ENCODE measurements at places on chromosomes 3 and 15. TPM values are rescaled to one million over a fixed set of nuclear protein-coding genes. Genes with fewer than 3 reads are reported as not detected.

The INSYN1 gene
- 0.49 TPM for polyA plus RNA-seq

The ZNF620 gene
- 0.48 TPM for polyA plus RNA-seq

- peaks cover 13% of the 10 kb centered on the region for H3K4me1 ChIP-seq
- peak; percentile 78 for DNase-seq
- no peaks in the 10 kb centered on the region for H3K36me3 ChIP-seq
- H3K27me3 ChIP-seq: no peaks in the 10 kb centered on the region
Observed at GRCh38 chr15:48965972-48966371, 2.3 kb upstream of the SHC4 start.

- H3K27ac ChIP-seq: no peak overlapping the region
- no peaks in the 10 kb centered on the region for H3K27me3 ChIP-seq
- no peak overlapping the region for H3K4me3 ChIP-seq
Observed at GRCh38 chr3:170476291-170476690, 57.6 kb downstream of the CLDN11 start.

DNA sequence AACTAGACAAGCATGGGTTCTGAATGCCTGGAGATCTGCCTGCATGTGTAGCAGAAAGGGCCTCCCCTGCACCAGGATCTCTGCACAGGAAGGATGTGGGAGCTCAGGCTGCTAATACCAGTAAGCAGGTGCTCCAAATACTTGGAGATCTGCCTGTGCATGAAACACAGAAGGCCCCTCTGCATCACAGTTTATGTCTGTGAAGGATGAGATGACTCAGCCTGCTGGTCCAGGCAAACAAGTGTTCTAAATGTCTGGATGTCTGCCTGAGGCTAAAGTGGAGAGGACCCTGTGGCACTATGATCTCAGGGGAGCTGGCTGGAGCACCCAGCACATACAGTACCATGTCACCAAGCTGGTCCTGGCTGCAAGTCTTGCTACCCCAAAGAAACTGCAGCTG, 678.8 kb downstream of the MCTP2 start:
- no peak overlapping the region for H3K4me3 ChIP-seq
- H3K27ac ChIP-seq: no peak overlapping the region
- no peaks in the 10 kb centered on the region for H3K36me3 ChIP-seq
- H3K27me3 ChIP-seq: no peaks in the 10 kb centered on the region
- no peaks in the 10 kb centered on the region for H3K4me1 ChIP-seq

DNA sequence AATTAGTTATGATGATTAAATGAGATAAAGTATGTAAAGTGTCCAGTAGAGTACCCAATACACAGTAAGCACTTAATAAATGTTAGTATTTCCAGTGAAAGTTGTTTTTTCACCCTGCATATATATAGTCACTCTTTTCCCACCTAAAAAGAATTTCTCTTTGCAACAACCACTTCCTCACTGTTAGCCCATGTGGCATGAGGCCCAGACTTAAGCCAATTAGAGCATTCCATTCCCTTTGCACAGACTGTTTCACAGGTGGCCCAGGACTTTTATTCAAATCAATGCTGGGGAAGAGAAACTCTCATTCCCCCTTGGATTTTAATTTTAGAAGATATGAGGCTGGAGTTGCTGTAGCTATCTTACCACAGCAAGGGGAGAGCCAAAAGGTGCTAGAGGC, 3.7 kb downstream of the IFT80 start:
- no peaks in the 10 kb centered on the region for H3K36me3 ChIP-seq
- peaks cover 3% of the 10 kb centered on the region for H3K4me1 ChIP-seq
- H3K4me3 ChIP-seq: no peak overlapping the region
- H3K27me3 ChIP-seq: no peaks in the 10 kb centered on the region
- H3K27ac ChIP-seq: no peak overlapping the region
- peak; percentile 85 for DNase-seq

DNA sequence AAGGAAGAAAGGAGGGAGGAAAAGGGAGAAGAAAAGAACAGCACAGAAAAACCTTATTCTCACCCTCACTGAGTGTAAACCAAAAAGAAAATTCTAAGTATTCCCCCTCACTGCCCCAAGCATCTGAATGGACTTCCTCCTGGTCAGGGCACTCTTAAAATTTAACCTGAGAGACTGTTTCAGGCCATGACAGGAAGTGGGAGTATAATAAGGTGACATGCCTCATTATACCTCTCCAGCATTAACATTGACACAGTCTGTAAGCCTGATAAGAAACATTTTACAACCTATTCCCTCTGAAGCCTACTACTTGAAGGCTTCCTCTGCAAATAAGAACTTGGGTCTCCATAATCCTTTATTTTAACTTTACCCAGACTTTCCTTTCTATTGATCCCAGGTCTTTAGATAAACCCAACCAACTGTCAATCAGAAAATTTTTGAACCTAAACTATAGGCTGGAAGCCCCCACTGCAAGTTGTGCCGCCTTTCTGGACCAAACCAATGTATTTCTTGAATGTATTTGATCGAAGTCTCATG, 41.7 kb downstream of the SLCO2A1 start:
- 0 out of 2 replicates have a peak, but pooled peaks cover 2% of the 10 kb centered on the region for H3K4me1 ChIP-seq
- H3K27ac ChIP-seq: no peak overlapping the region
- H3K36me3 ChIP-seq: no peaks in the 10 kb centered on the region
- H3K27me3 ChIP-seq: no peaks in the 10 kb centered on the region

DNA sequence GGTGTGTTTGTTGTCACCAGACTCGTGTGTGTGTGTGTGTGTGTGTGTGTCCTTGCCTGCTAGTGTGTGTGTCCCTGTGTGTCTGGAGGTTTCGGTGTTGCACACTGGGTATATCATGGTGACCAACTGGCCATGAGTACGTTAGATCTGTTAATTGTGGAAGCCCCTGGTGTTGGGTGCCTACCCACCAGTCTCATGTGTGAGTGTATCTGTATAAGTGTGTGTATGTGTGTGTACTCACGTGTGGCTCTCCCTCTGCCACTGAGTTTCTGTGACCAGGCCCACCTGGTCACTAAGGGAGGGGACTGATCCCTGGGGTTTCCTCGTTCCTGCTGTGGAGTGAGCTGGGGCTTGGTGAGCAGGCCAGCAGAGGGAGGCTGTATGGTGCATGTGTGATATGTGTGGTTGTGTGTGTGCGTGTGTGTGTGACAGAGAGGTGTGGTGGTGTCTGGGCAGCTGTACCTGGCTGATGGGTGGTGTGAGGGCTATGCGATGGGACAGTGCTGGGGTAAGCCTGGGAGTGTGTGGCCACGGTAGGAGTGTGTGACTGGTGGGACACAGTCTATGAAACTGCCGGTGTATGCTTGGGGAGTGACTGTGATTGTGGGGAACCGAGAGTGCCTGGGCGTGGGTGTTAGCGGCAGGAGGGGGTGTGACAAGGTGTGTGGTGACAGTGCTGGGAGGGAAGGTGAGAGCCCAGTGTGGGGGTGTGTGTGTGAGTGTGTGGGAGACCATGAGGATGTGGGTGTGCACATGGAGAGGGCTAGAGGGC, 1.8 kb downstream of the PRKCD start:
- no peak overlapping the region for H3K27ac ChIP-seq
- peak overlapping the region; percentile 99 for H3K4me3 ChIP-seq
- peaks cover 29% of the 10 kb centered on the region for H3K4me1 ChIP-seq
- peaks cover 2% of the 10 kb centered on the region for H3K27me3 ChIP-seq

GRCh38 chr15:72971766-72972165, 80.5 kb upstream of the NEO1 start:
- H3K4me1 ChIP-seq: peaks cover 8% of the 10 kb centered on the region
- H3K27ac ChIP-seq: peak overlapping the region; percentile 26
- H3K36me3 ChIP-seq: no peaks in the 10 kb centered on the region
- H3K27me3 ChIP-seq: no peaks in the 10 kb centered on the region
- peak overlapping the region; percentile 17 for H3K4me3 ChIP-seq

All from IMR-90 (cell line).